Thoracic aorta (tissue), 2 donors: ENCODE measurements at places on chromosomes 1 and 21. TPM values are rescaled to one million over a fixed set of nuclear protein-coding genes. Genes with fewer than 3 reads are reported as not detected.

- no peak overlapping the region for H3K27ac ChIP-seq
- peaks cover 17% of the 10 kb centered on the region for H3K36me3 ChIP-seq
- peaks cover under 1% of the 10 kb centered on the region for H3K4me1 ChIP-seq
- no peak for DNase-seq
Observed at GRCh38 chr1:75732703-75733102, 8.2 kb downstream of the ACADM start.

DNA sequence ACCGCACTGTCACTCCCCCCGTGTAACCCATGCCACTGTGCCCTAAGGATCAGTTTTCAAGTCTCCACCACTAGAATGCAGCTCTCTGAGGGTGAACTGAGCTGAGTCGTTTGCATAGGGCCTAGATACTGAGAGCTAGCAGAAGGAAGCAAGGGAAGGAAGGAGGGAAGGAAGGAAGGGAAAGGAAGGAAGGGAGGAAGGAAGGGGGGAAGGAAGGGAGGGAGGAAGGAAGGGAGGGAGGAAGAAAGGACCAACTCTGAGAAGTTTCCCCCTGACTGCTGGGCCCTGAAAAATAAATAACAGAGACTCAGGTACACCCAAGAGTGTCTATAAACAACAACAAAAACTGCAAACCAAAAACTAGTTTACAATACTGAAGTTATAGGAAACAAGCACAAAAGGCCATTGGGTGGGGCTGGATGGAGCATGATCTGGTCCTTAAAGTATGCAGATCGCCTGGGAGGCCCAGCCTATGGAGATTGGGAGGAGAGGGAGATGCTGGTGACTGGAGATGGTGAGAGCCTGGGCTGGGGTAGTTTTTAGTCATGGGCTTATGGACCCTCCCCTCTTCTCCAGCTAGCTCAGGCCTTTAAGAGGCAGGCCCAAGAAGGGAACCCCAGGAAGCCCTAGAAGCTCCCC lies 1.7 kb upstream of the MRPS15 start:
- peaks cover 7% of the 10 kb centered on the region for H3K36me3 ChIP-seq
- H3K4me3 ChIP-seq, result no peak overlapping the region
- DNase-seq, result no peak
- H3K27ac ChIP-seq, result no peak overlapping the region
- H3K4me1 ChIP-seq, result peaks cover 11% of the 10 kb centered on the region

DNA sequence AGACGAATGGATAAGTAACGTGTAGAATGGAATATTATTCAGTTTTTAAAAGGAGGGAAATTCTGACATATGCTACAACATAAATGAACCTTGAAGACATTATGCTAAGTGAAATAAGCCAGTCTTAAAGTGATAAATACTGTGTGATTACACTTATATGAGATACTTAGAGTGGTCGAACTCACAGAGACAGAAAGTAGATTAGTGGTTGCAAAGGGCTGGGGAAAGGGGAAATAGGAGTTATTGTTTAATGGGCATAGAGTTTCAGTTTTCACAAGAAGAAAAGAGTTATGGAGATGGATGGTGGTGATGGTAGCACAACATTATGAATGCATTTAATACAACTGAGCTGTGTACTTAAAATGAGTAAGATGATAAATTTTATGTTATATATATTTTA lies 14.7 kb upstream of the AHCYL1 start:
- no peak overlapping the region for H3K4me3 ChIP-seq
- H3K4me1 ChIP-seq, result no peaks in the 10 kb centered on the region
- DNase-seq, result no peak
- H3K36me3 ChIP-seq, result no peaks in the 10 kb centered on the region

DNA sequence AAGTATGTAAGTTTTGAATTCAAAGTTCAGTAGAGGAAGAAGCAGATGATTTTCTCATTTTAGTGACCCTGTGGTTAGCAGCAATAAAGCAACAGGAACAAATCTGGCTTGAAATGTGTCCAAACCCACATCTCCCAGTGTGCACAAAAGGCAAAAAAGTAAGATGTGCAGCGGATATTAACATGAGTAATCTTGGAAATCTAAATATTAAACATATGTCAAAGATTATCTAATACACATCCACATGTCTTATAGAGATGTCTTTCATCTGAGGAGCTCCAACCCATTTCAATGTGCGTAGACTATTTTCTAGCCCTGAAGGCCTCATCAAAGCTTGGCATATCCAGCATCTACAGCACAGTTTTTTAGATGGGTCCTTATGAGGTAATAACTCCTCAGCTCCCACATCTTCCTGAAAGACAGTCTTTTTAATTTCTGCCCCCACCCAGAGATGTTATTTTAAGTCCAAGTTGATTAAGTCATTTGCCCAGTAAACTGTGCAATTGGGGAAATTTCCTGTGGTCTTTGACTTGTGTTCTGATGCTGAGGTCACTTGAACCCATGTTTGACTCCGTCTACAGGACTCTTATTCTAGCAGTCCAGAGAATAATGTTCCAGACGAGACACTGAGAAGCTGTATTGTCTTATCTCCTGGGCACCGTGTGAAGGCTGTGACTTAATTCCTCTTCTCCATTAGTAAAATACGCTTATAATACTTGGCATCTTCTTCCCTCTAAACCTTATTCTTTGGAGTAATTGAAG lies 73.7 kb downstream of the LMO4 start:
- no peak overlapping the region for H3K27ac ChIP-seq
- H3K36me3 ChIP-seq, result no peaks in the 10 kb centered on the region
- no peak overlapping the region for H3K4me3 ChIP-seq
- no peaks in the 10 kb centered on the region for H3K27me3 ChIP-seq
- no peaks in the 10 kb centered on the region for H3K4me1 ChIP-seq

DNA sequence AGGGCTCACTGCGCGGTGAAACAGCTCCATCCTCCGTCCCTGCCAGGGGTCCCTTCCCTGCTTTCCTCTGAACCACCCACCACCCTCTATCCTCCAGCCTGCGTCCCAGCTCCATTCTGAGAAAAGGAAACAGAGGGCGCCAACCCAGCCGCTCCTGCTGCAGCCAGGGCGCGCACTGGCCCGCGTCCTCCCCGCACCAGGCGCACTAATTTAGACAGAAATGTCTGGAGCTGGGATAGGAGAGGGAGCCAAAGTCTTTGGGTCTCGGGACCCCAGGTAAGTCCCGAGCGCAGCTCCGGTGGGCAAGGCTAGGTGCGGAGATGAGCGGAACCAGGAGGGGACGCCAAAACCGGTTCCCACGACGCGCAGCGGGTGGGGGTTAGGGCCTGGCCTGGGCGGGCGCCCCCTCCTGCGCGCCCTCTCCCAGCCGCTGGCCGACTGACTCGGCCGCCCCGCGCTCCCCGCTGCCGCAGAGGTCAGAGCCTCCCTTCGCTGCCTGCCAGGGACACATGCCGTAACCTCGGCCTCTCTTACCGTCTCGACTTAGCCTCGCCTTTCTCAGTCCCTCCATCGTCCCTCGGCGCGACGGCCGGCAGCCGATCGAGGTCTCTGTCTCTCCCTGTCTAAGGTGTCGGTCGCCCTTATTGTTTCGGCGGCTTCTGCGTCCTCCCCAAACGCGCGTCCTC lies 2.0 kb downstream of the CAMK2N1 start:
- DNase-seq, result no peak
- no peak overlapping the region for H3K27ac ChIP-seq
- no peaks in the 10 kb centered on the region for H3K36me3 ChIP-seq
- no peaks in the 10 kb centered on the region for H3K27me3 ChIP-seq
- peak overlapping the region; percentile 76 for H3K4me3 ChIP-seq

DNA sequence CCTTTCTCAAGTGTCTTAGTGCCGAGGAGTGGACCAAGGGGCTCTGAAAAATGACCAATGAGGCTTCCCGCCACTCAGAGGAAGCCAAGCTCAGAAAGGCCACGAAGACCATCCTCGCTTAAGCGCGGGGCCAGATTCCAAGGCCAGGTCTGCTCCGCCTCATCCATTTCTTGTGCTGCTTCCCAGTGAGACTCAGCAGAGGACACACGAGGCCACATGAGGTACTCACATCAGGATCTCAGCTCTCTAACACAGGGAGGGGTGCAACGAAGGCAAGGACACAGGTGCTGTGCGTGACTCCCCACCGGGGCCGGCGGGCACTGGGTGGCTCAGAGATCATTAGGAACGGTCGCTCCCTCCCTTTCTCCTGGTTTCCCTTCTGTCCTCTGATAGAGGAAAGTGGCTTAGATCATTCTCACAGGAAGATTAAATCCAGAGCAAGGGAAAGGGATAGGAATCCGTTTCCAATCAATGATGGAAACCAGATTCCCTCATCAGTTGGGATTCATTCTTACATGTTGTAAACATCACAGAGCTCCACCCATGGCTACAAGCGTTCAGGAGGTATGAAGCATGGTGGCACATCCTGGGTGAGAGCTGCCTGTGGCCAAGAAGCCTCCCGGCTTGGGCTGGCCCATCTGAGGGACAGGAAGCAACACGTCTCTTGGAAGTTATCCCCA lies 46.7 kb downstream of the CAPZB start:
- H3K27ac ChIP-seq, result peak overlapping the region; percentile 88
- no peak overlapping the region for H3K4me3 ChIP-seq
- no peak for DNase-seq
- peaks cover 100% of the 10 kb centered on the region for H3K4me1 ChIP-seq
- no peaks in the 10 kb centered on the region for H3K27me3 ChIP-seq

- no peaks in the 10 kb centered on the region for H3K36me3 ChIP-seq
- H3K4me1 ChIP-seq, result no peaks in the 10 kb centered on the region
- H3K27me3 ChIP-seq, result no peaks in the 10 kb centered on the region
- DNase-seq, result no peak
- peak overlapping the region; percentile 81 for H3K4me3 ChIP-seq
Observed at GRCh38 chr1:111990026-111990877, 784 bp upstream of the KCND3 start.

GRCh38 chr21:28338701-28339305 lies 653.9 kb downstream of the LTN1 start:
- no peak overlapping the region for H3K4me3 ChIP-seq
- no peaks in the 10 kb centered on the region for H3K36me3 ChIP-seq
- H3K4me1 ChIP-seq, result peaks cover 22% of the 10 kb centered on the region
- DNase-seq, result no peak
- no peak overlapping the region for H3K27ac ChIP-seq

DNA sequence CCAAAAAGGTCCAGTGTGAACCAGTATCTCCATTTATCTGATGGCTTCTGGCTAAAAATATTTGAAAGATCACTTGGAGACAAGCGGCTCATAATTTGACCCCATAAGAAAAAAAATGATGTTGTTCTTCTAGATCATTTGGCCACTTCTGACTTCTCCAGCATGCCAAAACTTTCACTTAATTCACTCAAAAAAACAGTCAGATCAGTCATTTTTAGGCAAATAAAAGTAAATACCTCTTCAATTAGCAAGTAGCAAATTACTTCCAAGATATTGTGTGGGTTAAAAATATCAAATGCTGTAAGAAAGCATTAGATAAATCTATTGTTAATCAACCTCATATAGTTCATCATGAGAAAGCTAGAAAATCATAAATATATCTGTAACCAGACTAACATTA lies 106.0 kb downstream of the ZC3H11B start:
- H3K27me3 ChIP-seq, result no peaks in the 10 kb centered on the region
- H3K4me1 ChIP-seq, result no peaks in the 10 kb centered on the region
- no peak overlapping the region for H3K27ac ChIP-seq
- H3K36me3 ChIP-seq, result no peaks in the 10 kb centered on the region

DNA sequence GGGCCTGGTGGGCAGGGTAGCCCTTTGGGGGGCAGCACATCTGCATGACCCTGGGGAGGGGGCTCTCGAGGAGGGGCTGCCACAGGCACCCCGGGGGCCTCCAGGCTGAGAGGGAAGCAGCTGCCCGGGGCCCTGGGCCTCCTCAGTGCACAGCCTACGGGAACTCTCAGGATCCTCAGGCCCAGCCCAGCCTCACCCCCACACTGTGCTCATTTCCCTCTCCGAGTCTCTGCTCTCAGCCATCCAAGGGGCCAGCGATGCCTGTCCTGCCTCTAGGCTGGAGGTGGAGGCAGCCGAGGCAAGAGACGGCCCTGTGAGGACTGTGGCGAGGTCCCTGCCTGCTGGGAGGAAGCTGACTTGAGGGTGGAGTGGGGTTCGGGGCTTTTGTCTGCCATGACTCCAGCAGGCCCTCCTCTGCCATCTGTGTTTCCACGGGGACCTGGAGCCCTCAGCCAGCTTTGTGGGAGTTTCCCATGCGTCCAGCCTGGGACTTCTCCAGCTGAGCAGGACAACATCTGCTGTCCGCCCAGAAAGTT lies 7.2 kb upstream of the PLEKHG5 start:
- no peak for DNase-seq
- no peak overlapping the region for H3K4me3 ChIP-seq
- peak overlapping the region; percentile 37 for H3K27ac ChIP-seq
- no peaks in the 10 kb centered on the region for H3K27me3 ChIP-seq
- H3K36me3 ChIP-seq, result no peaks in the 10 kb centered on the region

- H3K27ac ChIP-seq, result no peak overlapping the region
- H3K4me3 ChIP-seq, result no peak overlapping the region
- no peak for DNase-seq
- no peaks in the 10 kb centered on the region for H3K27me3 ChIP-seq
Observed at GRCh38 chr1:74504125-74504932, 8.1 kb downstream of the LRRC53 start.

- H3K4me3 ChIP-seq, result no peak overlapping the region
- H3K4me1 ChIP-seq, result no peaks in the 10 kb centered on the region
- H3K36me3 ChIP-seq, result no peaks in the 10 kb centered on the region
- H3K27ac ChIP-seq, result no peak overlapping the region
- no peaks in the 10 kb centered on the region for H3K27me3 ChIP-seq
- no peak for DNase-seq
Observed at GRCh38 chr1:192766876-192767275, 42.0 kb upstream of the RGS2 start.

DNA sequence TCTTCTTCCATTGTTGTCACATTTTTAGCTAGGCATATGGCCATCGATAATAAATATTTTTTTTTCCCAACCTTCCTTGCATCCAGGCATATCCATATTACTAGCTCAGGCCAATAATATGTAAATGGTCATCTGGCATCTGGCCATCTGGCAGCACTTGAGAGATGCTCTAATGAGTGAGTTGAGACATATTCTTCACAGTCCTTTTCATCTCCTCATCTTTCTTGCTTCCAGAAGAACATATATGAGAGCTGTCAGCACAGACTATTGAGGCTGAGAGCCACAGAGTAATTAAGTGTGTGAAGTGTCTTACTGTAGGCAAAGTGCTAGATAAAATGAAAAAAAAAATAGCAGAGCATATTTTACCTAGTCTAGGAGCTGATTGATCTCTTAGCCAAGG lies 628.4 kb upstream of the TMPRSS15 start:
- no peak for DNase-seq
- no peak overlapping the region for H3K4me3 ChIP-seq
- no peaks in the 10 kb centered on the region for H3K4me1 ChIP-seq
- H3K27me3 ChIP-seq, result no peaks in the 10 kb centered on the region

- H3K4me3 ChIP-seq, result peak overlapping the region; percentile 9
- peaks cover 6% of the 10 kb centered on the region for H3K27me3 ChIP-seq
- H3K27ac ChIP-seq, result no peak overlapping the region
- H3K4me1 ChIP-seq, result no peaks in the 10 kb centered on the region
- H3K36me3 ChIP-seq, result no peaks in the 10 kb centered on the region
Observed at GRCh38 chr1:159208175-159208825, 3.6 kb downstream of the ACKR1 start.

The FHAD1 gene
- total RNA-seq, result not detected

The NBPF4 gene
- not detected for total RNA-seq

The FCGR2B gene
- total RNA-seq, result 65.9 TPM

The PAQR6 gene
- total RNA-seq, result 2.5 TPM
